ENCODE measurements at places on chromosomes 3 and 15.

GRCh38 chr3:126928921-126929474, 53.9 kb upstream of the PLXNA1 start:
- peak; percentile 31 for DNase-seq

GRCh38 chr3:142098964-142099363, 50.4 kb downstream of the TFDP2 start:
- DNase-seq = no peak

GRCh38 chr3:53171827-53172505, 11.0 kb downstream of the PRKCD start:
- DNase-seq = no peak

DNA sequence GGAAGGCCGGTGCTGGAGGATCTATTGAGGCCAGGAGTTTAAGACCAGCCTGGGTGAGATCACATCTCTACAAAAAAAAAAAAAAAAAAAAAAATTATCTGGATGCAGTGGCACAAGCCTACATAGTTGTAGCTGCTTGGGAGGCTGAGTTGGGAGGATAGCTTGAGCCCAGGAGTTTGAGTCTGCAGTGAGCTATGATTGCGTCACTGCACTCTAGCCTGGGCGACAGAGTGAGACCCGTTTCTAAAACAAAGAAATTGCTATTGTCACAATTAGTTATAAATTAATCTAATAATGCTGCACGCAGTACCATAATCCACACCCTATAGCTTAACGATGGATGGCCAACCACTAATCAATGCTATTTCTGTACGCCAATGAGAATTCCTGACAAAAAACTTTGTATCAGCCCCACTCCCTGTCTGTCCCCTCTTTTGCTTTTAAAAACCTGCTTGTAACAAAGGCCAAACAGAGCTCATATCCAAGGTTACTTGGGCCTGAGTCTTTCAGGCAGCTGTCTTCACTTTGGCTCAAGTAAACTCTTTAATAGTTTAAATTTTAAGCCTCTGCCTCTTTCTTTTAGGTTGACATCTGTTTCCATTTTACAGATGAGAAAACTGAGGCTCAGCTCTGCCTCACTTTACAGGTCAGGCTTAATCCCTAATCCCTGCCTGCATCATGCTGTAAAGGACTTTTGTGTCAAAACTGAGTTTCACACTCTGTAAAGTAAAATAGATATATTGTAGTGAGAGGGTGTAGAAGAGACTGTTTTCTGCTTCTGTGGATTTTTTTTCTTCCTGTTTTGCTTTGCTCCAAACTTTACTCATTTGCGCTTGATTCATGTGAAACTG, 10.9 kb downstream of the FLNB start:
- no peak for DNase-seq

DNA sequence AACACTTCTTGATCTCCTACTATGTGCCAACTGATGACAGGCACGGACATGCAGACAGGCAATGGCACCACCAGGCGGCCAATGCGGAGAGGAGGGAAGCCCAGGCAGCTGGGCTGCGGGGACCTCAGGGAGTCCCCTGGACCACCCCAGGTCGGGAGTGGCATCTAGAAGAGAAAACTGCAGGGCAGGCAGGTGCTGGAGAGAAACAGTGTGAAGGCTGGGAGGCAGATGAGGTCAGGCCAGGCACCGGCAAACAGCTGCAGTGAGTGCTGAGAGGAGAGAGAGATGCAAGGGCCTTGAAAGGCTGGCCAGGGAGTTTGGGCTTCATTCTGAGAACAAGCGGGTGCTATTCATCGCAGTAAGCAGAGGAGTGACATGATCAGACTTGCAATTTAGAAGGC, 29.1 kb downstream of the SLC6A1 start:
- no peak for DNase-seq

DNA sequence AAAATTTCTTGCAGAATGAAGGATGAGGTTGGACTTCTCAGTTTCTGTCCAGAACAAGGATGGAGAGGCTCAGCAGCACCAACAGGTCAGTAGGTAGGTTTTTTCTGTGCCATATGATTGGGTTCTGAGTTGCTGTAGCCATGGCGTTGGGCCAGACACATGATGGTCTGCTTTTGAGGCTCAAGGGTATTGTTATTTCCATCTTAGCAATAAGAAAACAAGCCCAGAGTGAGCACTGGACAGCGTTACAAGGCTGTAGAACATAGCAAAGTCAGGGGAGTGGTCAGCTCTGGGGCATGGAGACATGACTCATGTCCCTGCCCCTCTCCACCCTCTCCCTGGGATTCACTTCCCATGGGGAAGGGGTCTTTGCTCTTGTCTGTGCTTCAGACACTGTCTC, 137.6 kb upstream of the TOPAZ1 start:
- no peak for DNase-seq

DNA sequence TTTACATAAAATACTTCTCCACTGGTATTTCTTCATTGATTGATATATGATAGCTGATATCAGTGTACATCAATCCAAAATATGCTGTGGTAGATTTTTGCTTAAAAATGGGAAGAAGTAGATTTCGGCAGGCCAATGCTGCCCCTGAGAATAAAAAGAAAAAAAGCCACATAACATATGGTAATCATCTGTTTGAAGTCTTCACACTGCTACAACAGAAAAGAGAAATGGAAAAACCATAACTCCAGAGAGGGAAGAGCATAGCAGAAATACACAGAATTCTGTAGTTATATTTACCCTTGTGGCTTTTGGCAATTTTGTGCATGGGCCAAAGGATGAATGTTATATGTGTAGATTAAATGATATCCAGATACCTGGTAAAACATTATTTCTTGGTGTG, 143.1 kb upstream of the KCNMB2 start:
- no peak for DNase-seq

DNA sequence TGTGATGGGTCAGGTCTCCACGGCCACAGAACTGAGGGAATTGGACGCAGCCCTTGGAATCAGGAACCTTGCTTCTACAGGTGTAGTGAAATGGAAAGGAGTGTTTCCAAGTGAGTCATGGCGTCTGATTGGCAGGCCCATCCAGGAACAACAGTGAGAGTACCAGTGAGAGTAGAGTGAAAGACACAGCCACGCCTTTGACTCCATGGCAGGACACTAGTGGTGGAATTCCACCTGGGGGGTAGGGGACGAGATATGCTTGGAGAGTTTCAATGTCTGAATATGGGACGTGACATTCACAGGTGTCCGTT, 3.0 kb upstream of the SLC28A1 start:
- DNase-seq = no peak

- DNase-seq = no peak
These were observed 684 bp upstream of the RPS27L start for GRCh38 chr15:63157891-63158431.

DNA sequence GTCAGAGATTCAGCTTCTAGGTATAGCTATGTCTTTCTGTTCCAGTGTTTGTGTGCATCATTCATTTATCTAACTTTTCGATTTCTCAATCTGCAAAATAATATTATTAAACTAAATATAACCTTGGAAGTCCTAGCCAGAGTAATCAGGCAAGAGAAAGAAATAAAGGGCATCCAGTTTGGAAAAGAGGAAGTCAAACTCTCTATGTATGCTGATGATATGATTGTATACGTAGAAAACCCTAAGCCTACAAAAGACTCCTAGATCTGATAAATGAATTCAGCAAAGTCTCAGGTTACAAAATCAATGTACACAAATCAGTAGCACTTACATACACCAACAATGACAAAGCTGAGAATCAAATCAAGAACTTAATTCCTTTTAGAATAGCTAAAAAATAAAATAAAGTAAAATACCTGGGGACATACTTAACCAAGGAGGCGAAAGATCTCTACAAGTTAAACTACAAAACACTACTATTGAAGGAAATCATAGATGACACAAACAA, 718.2 kb downstream of the NTRK3 start:
- no peak for DNase-seq

All from spleen (tissue), 13 donors.